ENCODE measurements at places on chromosomes 2 and 18.

GRCh38 chr2:4653991-4654390, 950.6 kb downstream of the DCDC2C start:
- peak; percentile 1 for DNase-seq

DNA sequence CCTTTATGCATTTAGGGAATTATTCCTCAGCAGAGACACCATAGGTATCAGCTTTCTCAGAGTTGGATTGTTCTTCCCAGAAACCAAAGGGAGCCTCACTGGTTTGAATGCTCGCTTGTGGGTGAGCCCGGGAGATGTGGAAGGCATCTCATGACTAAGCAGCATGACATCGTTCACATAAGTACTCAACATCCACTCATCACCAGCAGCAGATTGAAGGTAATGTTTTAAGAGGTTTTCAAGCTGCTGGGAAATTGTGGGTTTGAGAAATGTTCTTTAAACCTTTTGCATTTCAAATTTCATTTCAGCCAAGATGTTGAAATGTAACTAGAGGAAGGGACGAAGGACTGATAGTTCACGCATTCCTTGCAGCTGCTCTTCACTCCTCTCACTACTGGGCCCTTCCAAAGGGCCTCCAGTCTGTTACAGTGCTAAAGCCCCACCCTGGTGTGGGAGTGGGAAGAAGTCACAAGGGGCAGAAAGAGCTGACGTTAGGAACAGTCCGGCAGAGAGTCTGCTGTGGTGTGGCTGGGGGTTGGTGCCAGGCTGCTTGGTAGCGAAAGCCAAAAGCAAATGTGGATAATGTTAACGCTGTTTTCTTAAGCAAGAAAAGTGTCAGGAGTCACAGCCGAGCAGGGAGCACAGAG, 324.5 kb upstream of the EPHA4 start:
- peak; percentile 24 for DNase-seq

DNA sequence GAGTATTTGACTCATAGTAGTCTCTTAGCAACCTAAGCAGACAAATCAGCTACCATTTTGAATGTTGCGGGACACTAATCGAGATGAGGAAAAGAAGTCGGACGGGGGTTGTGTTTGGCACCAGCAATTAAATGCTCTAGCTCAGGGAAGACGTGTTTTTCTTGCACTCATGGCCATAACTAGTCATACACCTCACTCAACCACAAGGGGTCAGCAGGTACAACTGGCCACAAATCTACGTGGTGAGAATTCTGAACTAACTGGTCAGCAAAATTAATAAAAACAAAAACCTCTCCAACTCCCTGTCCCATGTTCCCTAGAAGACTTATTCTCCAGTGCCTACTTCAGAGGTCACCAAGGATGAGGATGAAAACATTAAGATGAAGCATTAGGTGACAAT, 1467.8 kb downstream of the DPP10 start:
- DNase-seq = no peak

GRCh38 chr2:86107031-86107430, 996 bp downstream of the PTCD3 start:
- peak; percentile 2 for DNase-seq

- DNase-seq = no peak
These were observed 156.8 kb downstream of the GPD2 start for GRCh38 chr2:156592809-156593593.

- DNase-seq = no peak
These were observed 549 bp downstream of the MRPL35 start for GRCh38 chr2:86199834-86200177.

GRCh38 chr2:204503869-204504268, 41.4 kb upstream of the PARD3B start:
- no peak for DNase-seq

GRCh38 chr2:128016620-128017019, 11.2 kb downstream of the SAP130 start:
- DNase-seq = no peak

GRCh38 chr18:30684825-30685481, 357.6 kb downstream of the DSC3 start:
- DNase-seq = peak; percentile 7

- DNase-seq = no peak
These were observed 108.1 kb downstream of the UGGT1 start for GRCh38 chr2:128199141-128199540.

DNA sequence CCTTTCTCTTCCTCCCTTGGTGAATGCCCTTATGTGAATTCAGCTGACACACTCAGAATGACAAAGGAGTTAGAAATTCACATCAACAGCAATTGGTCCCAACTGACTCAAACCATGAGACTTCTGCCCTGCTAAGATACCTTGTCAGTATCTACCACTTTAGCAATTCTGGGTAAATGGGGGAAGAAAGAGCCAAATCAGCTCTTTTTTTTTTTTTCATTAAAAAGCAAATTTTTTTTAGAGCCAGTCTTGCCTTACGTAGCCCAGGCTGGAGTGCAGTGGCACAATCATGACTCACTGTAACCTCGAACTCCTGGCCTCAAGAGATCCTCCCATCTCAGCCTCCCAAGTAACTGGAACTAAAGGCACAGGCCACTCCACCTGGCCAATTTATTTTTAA, 1.7 kb upstream of the PPP4R1 start:
- DNase-seq = peak; percentile 77

All from epithelial cell of esophagus (primary cell).